ENCODE measurements at places on chromosomes 7 and 10. TPM values are rescaled to one million over a fixed set of nuclear protein-coding genes. Genes with fewer than 3 reads are reported as not detected.

Gene C10orf53
- not detected for total RNA-seq

Gene PIP
- total RNA-seq: not detected

Gene ATP6V0A4
- total RNA-seq: not detected

Gene NAT16
- not detected for total RNA-seq

Gene VPS50
- 17.0 TPM for total RNA-seq

Gene KEL
- total RNA-seq: not detected

GRCh38 chr7:157745721-157746709 lies 409.2 kb downstream of the DNAJB6 start:
- DNase-seq: no peak

- no peak for DNase-seq
Measured at GRCh38 chr7:82204694-82205093, 238.9 kb downstream of the CACNA2D1 start.

DNA sequence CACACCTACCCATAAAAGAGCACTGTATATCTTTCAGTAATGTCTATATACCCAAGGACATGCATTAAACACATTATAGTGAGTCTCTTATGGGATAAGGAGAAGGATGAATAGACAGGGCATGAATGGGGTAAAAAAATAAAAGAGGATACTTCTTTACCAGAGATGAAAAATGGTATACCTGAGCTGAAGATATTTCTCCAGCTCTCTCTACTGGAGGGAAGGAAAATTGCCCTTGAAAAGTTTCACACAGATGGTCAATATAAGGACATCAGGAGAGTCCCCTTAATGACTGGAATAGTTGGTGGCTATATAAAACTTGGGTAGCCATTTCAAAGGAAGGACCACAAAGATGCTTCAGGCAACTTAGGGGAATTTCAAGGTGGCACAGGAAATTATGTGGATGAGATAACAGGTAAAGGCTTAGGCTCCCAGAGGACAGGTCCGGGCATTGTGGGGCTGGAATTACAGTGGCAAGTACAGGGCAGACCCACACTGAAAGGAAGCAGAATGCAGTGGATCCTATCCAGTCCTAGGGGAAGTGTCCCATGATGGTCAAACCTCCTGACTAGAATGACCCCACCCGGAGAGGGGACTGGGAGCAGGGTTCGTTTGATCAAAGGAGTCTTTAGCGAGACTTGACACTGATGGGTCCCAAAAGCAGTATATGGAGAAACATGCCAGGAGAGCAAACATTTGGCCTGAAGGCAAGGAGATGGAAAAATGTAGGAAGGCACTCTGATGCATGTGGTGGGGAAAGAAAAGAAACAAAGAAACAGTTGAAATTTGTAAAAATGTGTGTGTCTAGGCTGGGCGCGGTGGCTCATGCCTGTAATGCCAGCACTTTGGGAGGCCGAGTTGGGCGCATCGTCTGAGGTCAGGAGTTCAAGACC lies 35.6 kb downstream of the PLAU start:
- no peak for DNase-seq
